ENCODE measurements at places on chromosomes 6 and 20. TPM values are rescaled to one million over a fixed set of nuclear protein-coding genes. Genes with fewer than 3 reads are reported as not detected.

LPA gene
- total RNA-seq: not detected

FAM162B gene
- not detected for total RNA-seq

DNA sequence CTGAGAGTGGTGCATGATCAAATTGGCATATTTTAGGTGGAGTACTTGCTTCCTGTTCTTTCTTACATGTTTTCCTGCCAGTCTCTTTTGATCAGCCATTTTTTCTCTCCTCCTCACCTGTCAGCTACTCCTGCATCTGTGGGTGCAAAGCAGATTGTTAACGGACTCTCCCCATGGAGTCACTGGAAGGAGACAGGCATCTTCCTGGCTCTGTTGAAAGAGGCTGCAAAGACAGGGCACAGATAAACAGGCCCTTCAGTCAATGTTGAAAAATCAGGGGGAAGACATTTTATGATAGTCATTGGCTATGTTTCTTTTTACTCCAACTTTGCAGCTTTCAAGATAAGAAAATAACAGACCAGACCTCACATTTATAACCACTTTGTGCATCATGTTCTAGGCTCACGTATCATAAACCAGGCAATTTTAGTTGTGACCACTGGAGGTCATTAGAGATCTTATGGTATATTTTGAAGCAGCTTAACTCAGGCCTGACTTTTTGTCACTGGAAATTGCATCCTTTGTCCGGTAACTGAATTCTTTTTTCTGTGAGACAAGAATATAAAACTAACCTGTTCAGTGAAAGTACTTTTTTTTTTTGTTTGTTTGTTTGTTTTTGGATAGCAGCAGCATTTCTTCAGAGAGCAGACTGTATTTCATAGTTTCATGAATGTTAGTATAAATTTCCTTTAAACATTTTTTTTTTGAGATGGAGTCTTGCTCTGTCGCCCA, 20.1 kb downstream of the ECT2L start:
- no peak for DNase-seq

DNA sequence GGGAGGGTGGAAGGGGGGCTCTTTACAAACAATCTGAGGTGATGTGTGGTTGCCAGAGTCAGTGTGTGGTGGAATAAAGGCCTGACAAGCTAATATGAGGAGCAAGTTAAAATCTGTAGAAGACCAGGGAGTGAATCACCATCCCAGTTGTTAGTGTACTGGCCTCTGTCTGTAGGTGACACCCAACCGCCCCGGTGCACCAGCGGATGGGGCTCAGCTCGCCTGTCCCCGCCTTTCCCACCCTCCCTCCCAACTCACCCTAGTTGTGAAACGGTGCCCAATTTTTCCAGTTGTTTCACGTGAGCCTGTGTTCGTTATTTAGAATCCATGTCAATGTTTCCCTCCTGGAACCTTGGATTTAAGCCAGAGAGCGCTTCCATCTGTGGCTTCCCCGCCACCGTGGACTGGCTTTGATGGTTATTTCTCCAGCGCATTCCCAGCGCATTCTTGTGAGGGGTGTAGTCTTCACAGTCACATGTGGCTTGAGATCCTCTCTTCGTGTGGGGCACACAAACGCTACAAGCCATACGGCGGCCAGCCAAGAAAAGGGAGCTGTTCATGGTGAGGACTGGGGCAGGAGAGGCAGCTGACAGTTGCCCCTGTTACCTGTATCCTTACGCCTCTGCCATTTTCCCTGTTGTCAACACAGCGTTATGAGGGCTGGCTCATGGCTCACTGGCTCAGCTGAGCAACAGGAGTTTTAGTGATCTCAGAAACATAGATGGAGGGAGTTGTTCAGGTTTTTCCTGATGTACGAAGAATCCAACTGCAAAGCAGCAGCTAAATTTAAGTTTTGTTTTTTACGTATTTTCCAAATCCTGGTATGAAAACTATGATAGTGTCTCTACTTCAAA, 137.6 kb downstream of the ZDHHC14 start:
- no peak for DNase-seq

GRCh38 chr20:11907621-11908020, 10.1 kb upstream of the BTBD3 start:
- DNase-seq: no peak
